ENCODE measurements at places on chromosomes 7 and 10.

DNA sequence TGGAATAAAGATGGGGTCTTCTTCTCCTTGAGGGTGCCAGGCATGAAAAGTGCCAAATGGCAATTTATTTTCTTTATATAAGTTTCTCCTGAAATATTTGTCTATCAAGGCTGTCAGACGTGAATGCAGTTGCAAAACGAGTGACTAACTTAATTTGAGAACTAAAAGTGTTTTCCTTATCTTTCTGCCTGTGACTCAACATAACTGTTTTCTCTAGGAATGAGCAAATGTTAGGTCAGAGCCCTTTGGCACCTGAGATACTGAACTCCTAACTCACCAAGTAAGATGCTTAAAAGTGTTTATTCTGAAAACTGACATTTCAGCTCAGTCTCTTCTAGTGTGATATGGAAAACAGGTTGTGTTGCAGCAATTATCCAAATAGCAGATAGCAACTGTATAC lies 197.0 kb downstream of the STK31 start:
- DNase-seq, result no peak

- DNase-seq, result no peak
Measured at GRCh38 chr10:128744092-128744491, 617.9 kb upstream of the MKI67 start.

GRCh38 chr10:6200734-6201515 lies 1.8 kb upstream of the PFKFB3 start:
- peak; percentile 49 for DNase-seq

DNA sequence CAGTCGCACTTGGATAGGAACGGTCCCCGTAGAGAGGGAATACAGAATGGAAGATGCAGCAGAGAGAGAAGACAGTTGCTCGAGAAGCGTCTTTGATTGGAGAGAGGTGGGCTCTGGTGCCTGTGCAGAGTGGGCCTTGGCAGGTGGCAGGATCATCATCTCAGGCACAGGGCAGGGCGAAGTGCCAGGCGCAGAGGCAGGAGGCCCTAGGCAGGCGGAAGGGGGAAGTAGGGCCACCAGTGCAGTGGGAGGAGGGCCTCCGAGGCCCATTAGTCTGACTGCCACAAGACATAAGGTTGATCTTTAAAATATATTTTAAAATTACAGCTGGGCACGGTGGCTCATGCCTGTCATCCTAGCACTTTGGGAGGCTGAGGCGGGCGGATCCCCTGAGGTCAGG lies 10.1 kb downstream of the CARD11 start:
- DNase-seq, result no peak

DNA sequence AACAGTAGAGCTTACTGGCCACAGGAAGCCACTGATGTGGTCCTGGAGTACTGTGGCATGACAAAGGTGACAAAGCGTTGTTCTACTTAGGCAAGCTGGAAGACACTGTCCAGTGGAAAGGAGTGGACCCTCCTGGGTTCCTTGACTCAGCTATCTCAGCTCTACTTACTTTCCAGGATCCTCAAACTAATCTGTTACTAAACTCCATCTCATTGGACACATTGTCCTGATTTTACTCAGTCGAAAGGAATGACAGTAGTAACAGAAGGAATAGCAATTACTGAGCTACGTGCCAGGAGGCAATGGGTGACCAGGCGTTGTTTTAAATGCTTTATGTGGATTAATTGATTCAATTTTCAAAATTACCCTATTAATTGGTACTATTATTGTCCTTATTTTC lies 41.6 kb downstream of the ABLIM1 start:
- DNase-seq, result no peak

DNA sequence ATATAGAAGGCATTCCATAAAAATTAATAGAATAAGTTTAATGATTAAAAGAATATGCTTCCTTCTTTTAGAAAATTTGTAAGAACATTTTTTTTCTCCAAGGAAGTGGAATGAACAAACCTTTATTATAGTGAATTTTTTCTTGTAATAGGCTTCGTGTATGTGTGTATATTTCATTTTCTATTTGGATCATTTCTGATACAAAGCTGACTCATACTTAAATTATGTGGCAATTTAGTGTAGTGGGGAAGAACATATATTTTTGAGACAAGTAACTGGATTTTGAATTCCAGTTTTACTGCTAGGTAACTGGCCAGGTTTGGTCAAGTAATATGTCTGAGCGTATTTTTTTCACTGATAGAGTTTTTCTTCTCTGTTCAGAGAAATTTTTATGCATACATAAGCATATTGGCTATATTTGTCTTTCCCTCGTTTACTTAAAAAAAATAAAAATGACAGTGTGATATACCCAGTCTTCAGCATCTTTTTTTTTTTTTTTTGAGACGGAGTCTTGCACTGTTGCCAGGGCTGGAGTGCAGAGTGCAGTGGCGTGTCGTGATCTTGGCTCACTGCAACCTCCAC lies 50.8 kb downstream of the CDK13 start:
- DNase-seq, result no peak

- no peak for DNase-seq
Measured at GRCh38 chr10:129949891-129950291, 14.2 kb downstream of the EBF3 start.

GRCh38 chr7:96052860-96053470 lies 268.9 kb downstream of the SLC25A13 start:
- DNase-seq, result no peak

DNA sequence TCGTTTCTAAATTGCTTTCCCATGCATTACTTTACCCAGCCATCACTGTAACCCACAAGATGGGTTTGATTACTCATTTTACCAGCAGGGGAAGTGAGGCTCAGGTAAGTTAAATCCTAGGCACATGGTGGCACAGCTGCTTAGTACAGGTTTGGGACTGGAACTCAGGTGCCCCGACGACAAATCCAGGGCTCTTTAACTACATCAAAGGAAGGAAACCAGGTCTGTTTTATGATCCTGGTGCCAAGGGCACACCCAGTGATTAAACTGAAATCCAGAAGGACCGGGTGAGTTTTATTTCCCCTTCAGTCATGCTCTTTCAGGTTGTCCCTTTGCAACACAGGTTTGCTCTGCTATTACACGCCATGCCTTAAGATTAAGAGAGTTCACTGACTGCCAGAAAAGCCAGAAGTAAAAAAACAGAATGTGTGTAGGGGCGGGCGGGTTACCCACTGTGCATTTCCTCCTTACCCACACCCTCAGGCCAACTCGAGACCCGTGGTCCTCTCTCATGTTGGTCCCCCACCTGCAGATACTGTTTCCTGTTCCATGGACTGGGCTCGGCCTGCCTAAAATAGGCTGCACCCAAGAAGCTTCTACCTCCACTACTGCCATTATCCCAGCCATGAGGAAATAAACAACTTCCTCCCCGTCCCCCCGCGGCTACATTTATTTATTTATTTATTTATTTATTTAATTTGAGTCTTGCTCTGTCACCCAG lies 55.1 kb upstream of the KDM7A start:
- DNase-seq, result peak; percentile 28

- DNase-seq, result no peak
Measured at GRCh38 chr10:121655254-121656144, 57.3 kb upstream of the FGFR2 start.

DNA sequence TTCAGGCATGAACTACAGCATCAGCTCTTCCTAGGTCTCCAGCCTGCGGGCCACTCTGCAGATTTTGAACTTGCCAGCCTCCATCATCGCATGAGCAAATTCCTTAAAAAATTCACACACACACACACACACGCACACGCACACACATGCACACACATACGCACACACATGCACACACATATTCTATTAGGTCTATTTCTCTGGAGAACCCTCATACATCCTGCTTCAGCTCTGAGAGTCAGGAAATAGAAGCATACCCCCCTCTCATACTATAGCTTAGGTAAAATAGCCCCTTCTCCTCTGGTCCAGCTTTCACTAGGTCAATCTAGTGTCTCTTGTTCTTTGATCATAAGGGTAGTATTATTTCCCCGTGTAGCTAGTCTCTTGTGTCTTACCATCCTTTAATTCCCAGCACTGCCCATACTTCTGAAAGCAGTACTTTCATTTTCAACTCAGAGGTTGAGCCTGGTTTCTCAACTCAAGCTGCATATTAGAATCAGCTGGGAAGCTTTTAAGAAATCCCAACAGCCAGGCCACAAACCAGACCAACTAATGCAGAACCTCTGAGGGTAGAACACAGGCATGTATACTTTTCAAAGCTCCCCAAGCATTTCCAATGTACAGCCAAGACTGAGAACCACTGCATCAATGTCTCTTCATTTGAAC lies 30.9 kb upstream of the ITGB8 start:
- DNase-seq, result no peak

GRCh38 chr10:130568246-130568645 lies 432.1 kb downstream of the GLRX3 start:
- no peak for DNase-seq

- DNase-seq, result no peak
Measured at GRCh38 chr10:64394744-64395143, 873.5 kb downstream of the REEP3 start.

GRCh38 chr10:73576890-73577591 lies 14.1 kb downstream of the USP54 start:
- DNase-seq, result no peak

- no peak for DNase-seq
Measured at GRCh38 chr7:130947792-130948580, 214.0 kb upstream of the KLF14 start.

- DNase-seq, result peak; percentile 79
Measured at GRCh38 chr10:27240212-27241009, at the start of gene ACBD5. ACBD5 (minus strand) TSS chr10:27240797; CDS start chr10:27240688, 109 bp downstream.

DNA sequence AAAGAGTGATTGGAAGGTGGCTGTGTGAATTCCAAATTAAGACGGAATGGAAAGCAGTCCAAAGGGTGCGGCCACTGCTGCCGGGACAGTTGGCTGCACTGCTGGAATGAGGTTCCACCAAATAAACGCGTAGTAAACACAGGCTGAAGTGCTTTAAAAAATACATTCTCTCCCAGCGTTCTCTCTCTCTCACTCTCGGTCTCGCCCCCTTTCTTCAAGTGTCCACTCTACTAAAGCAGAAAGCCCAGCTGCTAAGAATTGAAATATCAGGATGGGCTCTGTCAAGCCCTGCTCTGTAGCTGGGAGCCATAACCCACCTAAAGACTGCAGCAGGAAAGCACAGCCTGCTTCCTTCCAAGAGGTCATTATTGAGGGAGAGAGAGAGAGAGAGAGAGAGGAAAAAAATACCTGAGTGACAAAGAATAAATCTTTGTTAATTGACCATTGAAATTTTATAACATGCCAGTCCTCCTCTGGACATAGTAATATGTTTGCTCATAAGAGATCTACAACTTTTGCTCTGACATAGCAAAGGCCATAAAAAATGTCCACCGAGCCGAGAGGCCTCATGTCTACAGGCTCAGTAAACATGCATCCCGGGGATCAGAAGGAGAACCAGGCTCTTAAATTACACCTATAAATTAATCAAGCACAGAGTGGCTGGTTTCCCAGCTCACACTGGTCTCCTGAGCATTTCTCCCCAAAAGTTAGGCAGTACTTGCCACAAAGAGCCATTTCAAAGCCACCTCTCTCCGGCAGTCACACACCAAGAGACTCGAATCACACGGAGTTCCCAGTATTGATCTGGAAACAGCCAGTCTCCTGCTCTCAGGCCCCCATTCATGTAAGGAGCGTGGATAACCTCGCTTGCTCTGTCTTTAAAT lies 72.8 kb downstream of the FGFR2 start:
- no peak for DNase-seq

- DNase-seq, result no peak
Measured at GRCh38 chr7:75657866-75658265, 80.9 kb downstream of the HIP1 start.

Data from stimulated activated CD4-positive, alpha-beta T cell treated with anti-CD3 and anti-CD28 coated beads, Interleukin-4, amount 100 ng/mL, for 24 hours (primary cell).